ENCODE measurements at places on chromosomes 16 and 17. TPM values are rescaled to one million over a fixed set of nuclear protein-coding genes. Genes with fewer than 3 reads are reported as not detected.

DNA sequence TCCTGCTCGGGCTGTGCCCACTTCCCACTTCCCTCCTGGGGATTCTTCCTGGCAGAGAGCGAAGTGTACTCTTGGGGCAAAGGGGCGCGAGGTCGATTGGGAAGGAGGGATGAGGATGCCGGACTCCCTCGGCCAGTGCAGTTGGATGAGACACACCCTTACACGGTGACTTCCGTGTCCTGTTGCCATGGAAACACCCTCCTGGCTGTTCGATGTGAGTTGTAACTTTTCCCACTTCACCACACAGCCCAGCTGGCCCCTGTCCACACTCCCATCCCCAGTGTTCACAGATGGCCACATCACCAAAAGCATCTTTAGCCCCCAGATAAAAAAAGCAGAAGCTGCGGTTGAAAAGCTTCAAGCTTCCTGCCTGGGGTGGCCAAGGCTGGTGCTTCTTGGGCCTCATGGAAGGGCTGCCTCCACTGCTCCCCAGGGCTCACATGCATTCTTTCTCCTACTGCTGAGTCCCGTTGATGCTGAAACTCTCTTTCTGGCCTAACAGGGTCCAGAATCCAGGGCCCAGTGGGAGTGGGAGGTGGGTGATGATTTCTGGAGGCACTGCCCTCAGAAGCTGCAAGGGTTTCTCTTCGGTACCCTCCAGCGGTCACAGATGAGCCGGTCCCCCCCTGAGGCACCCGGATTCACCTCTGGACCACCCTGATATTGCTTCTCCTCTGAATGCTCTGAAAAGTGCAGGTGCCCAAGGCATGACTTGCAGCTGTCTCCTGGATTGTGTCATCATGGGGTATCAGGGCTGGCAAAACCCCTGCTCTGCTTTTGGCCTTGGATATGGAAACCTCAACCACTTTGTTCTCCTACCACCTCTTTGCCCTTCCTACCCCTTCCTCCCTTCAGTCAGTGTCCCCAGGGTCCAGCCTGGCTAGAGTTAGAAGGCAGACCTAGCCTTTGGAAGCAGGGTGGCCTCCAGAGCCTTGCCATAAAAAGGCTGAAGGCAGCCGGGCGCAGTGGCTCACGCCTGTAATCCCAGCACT, 2.2 kb upstream of the TRAF4 start:
- no peaks in the 10 kb centered on the region for H3K27me3 ChIP-seq
- no peak for DNase-seq
- H3K36me3 ChIP-seq, result peaks cover 14% of the 10 kb centered on the region
- H3K4me1 ChIP-seq, result peaks cover 29% of the 10 kb centered on the region

GRCh38 chr17:58679263-58680037, 12.4 kb downstream of the TEX14 start:
- H3K36me3 ChIP-seq, result no peaks in the 10 kb centered on the region
- no peaks in the 10 kb centered on the region for H3K4me1 ChIP-seq
- no peak overlapping the region for H3K27ac ChIP-seq
- no peak for DNase-seq
- H3K27me3 ChIP-seq, result peaks cover 7% of the 10 kb centered on the region

DNA sequence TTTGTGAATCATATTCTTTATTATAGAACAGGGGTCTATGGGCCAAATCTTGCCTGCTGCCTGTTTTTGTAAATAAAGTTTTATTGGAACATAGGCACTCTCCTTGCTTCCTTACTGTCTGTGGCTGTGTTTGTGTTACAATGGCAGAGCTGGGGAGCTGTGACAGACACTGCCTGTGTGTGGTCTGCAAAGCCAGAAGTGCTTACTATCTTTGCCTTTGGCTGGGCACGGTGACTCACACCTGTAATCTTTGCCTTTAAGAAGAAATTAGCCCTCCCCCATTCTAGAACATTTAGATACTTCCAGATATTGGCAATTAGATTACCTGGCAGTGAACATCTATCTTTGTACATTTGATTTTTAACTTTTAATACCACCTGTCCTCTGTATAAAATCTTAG, 308.3 kb downstream of the FOXL1 start:
- no peaks in the 10 kb centered on the region for H3K36me3 ChIP-seq
- no peak overlapping the region for H3K4me3 ChIP-seq
- no peak overlapping the region for H3K27ac ChIP-seq
- no peak for DNase-seq

DNA sequence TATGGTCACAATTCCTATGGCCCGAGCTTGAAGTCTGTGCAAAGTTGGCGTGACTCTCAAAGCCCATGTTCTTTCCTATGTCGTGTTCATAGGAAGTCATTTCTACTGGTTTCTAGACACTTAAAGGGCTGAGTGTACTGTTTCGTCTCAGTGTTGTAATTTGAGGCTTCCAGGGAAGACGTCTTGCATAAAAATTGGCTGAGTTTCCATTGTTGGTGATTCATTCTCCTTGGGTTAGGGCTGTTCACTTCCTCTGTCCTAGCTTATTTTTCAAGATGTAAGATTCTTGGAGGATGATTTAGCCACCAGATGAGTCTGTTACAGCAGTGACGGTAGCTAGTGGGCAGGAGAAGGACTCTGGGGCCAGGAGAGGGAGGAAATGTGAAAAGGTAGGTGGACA, 43.1 kb downstream of the PIK3R5 start:
- peaks cover 49% of the 10 kb centered on the region for H3K36me3 ChIP-seq
- no peaks in the 10 kb centered on the region for H3K27me3 ChIP-seq
- no peak overlapping the region for H3K4me3 ChIP-seq
- peak overlapping the region; percentile 52 for H3K27ac ChIP-seq
- peaks cover 9% of the 10 kb centered on the region for H3K4me1 ChIP-seq

CDK3 gene
- 8.2 TPM for total RNA-seq

DNA sequence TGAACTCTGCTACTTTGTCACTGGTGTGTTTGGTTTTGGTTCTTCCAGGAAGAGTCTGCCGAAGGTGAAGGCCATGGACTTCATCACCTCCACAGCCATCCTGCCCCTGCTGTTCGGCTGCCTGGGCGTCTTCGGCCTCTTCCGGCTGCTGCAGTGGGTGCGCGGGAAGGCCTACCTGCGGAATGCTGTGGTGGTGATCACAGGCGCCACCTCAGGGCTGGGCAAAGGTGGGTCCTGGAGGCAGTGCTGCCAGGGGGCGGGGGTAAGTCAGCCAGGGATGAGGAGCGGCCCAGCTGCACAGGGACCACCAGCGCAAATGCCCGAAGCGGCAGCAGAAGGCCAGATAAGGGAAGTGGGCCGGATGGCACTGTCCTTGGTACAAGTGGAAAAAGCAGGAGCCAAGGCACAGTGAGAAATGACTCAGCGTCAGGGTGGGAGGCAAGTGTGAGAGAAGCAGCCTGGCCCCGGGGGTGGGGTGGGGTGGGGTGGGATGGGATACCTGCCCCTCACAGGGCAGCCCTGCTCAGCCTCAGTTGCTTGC, 41.9 kb downstream of the TMEM11 start:
- DNase-seq, result no peak
- no peak overlapping the region for H3K27ac ChIP-seq
- H3K36me3 ChIP-seq, result peaks cover 7% of the 10 kb centered on the region
- H3K4me1 ChIP-seq, result no peaks in the 10 kb centered on the region
- H3K4me3 ChIP-seq, result no peak overlapping the region
- no peaks in the 10 kb centered on the region for H3K27me3 ChIP-seq
